ENCODE measurements at places on chromosomes 7 and 10. TPM values are rescaled to one million over a fixed set of nuclear protein-coding genes. Genes with fewer than 3 reads are reported as not detected.

EVX1 gene
- total RNA-seq: 5.6 TPM

OPALIN gene
- total RNA-seq: not detected

CYP3A7 gene
- total RNA-seq: 0.75 TPM

HSPA12A gene
- 15.7 TPM for total RNA-seq

DNAJB9 gene
- 16.7 TPM for total RNA-seq

LIPN gene
- not detected for total RNA-seq

DNA sequence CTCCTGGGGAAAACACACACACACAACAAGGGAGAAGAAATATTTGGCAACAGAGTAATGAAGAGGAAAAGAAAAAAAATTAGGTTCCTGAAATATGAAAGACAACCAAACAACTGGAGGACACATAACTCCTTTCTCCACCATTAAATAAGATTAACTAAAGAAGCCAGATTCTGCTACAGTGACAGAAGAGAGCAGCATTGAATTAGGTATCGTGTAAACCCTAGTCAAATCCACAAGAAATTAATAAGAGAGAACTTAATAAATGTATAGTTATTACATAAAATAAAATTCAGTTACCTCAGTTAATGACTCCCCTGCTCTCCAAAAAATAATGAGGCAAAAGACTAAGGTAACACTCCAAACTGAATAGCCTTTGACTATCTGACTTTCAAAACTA is 306.7 kb downstream of the CRPPA start:
- no peak for DNase-seq

DNA sequence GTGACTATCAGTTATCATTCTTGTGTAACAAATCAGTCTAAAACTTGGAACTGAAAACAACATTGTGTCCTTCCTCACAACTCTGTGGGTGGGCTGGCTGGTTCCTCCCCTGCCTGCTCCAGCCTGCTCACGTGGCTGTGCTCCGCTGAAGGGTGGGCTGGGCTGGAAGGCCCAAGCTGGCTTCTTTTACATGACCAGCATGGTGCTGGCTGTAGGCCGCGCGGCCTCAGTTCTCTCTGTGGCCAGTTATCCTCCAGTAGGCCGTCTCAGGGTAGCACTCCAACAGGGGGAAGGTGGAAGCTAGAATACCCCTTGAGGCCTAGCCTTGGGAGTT is 11.3 kb downstream of the ADAMTS14 start:
- no peak for DNase-seq

DNA sequence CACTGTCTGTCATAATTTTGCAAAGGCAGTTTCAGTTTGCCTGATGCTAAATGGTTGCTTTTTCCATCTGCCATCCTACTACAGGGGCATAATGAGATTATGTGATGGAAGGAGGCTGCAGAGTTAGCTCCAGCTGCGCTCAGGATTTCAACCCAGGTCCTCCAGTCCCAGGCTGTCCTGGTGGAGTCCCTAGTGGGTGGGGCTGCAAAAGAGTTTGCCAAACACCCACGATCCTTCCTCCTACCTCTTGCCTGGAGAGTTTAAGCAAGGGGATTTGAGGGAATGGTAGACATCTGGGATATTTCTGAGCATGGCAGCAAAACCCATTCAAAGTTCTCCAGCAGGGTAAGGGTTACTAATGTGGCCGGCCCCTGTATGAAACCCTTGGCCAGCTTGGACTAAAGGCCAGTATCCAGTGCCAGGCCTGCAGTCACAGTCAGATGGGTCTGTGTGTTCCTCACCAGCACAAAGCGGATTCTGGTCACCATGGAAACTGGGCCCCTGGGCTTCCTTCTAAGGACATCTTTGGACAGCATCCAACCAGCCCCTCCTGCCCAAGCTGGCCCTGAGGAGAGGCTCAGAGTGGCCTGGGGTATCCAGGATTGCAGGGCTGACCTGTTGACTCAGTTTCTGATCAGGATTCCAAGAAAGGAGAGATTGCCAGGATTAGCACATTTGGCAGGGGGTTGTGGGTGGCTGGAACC is 42.7 kb upstream of the CHST3 start:
- DNase-seq: peak; percentile 51

GRCh38 chr10:111150691-111151090 is 73.9 kb downstream of the ADRA2A start:
- DNase-seq: no peak

- DNase-seq: peak; percentile 92
These were observed at the start of gene KMT2E for GRCh38 chr7:105013816-105014692. Gene KMT2E (plus strand): TSS chr7:105014205. CDS start chr7:105040953, 26,748 bp downstream.

DNA sequence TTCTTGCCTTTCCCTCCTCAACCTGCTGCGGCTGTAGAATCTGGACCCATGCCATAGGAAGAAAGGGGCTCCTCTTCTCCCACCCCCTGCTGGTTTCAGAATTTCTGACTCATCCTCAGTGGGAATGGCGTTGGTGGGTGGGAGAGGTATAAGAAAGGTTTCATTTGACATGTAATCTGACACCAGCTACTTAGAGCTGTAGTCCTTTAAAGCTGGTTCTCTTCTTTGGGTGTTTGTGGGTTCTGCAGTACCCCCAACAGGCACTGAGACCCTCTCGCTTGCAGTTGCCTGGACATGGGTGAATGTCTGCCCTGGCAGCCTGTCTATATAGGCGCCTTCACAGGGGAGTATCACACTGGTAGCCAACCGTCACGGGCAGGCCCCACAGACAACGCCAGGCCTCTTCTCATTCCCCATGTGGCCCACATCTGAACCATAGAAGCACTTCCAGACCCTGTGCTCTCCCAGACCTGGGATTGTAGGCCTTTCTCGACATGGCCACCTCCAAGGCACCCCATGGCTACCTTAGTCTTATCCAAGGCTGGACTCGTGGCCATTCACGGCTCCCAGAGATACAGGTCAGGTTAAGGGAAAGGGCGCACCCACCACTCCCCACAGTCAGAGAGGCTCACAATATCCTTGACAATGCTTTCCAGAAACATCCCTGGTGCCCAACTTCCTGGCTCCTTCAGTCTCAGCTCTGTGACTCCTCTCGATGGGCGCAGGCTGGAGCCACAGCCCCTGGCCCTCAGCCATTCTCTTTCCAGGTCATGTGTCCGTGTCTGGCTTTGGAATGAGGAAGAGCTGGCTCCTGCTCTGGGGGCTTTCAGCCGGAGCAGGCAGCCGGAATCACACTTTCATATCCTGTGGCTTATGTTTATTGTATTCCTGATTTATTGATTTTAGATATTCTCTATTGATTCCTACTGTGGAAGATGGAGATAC is 17.5 kb downstream of the ZNF862 start:
- DNase-seq: no peak

DNA sequence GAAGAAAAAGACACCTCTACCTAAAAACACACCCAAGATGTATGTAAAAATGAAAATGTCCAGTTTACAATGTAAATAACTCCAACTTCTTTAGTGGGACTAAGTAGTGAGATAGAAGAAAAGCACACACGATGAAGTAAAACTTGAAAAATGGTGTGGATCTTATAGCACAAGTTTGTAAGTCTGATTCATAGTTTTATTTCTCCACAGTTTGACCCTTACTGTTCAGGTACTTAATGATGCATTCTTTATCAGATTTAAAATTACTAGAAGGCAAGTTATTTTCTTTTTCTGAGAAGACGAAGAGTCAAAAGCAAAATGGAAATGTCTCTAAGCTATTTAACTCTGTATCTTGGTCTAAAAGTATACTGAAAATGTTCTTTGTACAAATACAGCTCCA is 6.1 kb downstream of the NAMPT start:
- DNase-seq: no peak

DNA sequence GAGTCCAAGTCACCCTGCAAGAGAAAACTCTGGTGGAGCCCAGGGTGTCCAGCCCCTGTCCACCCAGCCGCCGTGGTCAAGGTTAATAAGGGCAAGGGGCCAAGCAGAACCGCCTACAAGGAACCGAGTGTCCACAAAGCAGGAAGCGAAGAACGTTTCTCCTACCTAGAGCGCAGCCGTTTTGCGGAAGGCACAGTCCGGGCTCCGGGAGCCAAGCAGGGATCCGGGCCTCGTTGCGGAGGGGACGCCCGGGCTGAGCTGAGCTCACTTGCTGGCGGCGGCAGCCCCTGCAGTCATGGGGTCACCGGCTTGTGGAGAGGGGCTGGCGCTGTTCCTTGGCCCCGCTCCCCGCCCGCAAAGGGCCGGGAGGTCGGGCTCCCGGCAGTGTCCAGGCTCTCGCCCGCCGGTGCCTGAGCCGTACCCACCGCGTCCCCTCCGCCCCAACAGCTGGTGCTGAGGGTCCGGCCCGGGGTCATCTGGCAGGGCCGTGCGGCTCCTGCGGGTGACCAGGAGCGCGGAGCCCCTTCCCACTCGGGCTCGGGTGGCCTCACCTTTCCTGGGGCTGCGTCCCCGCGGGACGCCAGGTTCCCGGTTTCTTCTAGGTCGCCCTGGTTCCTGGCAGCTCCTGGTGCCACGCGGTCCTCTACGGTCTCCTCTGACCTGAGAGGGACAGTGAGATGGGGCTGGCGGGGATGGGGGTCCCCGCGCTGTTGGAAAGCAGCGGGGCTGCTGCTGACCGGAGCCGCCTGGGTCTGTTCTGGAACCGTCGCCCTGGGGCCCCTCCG is 14.0 kb upstream of the ZNF273 start:
- peak; percentile 57 for DNase-seq
